ENCODE measurements at places on chromosomes 6 and 20.

DNA sequence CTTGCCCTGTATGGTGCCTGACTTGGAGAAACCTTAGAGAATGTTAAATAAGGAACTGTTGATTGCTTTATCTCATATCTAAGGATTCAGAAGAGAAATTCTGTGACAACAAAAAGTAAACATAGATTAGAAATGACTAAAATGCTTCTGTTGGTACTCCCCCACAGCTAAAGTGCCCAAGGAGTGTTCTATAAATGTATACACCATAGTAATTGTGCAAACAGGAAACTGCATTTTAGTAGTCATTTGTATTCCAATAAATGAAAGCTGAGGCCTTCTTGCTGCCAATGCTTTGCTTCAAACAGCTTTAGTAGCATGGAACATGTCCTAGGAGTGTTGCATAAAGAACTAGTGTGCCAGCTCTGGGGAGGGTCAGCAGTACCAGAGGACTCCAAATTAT is 343.7 kb upstream of the IRAK1BP1 start:
- no peak for DNase-seq

DNA sequence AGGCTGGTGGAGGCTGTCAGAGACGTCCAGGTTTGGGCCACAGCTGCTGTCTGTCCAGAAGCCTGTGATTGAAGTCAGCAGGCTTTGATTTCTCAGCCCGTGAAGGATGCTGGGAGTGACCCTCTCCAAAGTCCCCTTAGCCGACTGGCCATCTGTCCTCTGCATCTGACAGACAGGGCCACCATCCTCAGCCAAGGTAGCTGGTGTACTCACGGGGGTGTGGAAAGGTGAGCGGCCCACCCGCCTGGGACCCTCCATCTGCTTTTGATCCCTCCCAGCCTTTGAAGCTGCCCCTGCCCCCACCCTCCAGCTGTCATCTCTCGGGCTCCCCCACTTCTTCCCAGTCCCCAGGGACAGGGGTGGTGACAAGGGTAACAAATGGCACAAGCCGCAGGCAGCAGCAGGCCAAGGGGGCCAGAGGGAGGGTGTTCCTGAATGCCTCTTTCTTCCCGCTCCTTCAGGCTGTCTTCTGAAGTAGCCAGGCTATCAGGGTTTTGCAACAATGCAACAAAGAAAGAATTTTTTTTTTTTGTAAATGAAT is 84.4 kb downstream of the EYA2 start:
- DNase-seq = no peak

GRCh38 chr6:88705601-88706000 is 257.8 kb downstream of the RNGTT start:
- DNase-seq = no peak

- DNase-seq = no peak
Measured at GRCh38 chr6:27810768-27811450, 101.3 kb downstream of the OR2B2 start.

DNA sequence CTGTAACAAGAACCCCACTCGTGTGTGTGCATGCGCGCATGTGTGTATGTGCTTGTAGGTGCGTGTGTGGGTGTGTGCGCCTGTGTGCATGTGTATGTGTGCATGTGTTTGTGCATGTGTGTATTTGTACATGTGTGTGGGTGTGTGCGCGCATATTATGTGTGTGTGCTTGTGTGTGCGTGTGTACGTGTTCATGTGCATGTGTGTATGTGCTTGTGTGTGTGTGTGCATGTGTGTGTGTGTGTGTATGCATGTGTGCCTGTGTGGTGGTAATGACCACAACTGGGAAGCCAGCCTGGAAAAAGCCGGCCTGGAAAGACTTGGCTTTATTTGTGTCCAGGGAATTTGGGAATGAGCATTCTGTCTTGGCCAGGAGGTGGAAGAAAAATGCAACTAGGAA is 157.5 kb downstream of the PAX1 start:
- no peak for DNase-seq

DNA sequence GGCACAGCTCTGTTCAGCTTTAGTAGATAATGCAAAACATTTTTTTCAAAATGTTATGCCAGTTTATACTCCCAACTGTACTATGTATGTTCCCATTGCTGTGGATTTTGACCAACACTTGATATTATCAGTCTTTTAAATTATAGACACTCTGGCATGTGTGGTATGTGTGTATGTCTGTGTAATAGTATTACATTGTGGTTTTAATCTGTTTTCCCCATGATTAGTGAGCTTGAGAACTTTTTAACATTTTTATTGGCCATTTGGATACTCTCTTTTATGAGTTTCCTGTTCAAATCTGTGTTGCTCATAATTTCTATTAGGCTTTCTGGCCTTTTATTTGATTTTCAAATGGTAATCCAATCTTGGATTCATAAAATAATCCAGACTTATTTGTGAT is 69.2 kb upstream of the TXNDC5 start:
- no peak for DNase-seq

DNA sequence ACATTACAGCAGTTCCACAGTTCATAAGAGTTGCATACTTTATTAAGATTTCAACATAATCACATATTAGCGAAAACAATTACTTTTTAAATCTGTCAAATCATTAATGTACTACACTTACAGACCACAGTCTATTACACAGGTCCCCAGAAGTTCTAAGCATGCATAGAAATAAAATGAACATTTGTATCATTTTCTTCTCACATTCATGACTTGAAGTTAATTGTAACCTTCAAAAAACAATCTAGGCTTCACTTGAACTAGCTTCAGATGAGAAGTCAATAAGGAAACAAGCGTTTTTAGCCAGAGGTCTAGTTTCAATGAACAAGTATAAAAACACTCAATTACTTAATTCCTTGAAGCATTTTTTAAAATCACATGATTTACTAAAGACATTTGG is 238.3 kb downstream of the HACE1 start:
- no peak for DNase-seq
